ENCODE measurements at places on chromosomes 2 and 18.

DNA sequence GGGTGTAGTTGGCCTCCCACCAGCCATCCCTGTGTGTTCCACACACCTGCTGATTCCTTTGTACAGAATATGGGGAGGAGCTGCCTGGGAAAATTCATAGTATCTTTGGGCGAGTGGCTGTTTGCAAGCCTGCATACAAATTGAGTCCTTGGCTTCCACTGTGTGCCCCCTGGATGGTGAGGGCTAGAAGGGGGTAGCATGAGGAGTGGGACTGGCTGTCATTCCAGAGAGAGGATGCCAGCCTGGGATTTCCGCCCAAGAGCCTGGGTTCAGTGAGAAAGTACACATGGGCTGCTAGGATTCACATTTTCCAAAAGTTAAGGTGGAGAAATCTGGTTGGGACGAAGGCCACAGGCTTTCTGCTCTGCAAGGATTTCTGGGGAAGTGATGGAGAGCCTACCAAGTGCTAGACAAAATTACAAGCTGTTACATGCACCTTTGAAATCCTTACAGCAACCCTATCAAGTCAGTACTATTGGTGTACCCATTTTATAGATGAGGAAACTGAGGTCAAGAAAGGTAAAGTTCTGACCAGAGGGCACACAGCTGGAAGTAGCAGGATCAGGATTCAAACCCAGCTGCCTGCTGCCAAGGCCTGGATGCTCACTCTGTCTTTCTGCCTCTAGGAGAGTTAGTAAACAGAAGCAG lies 606 bp upstream of the TOGARAM2 start:
- no peak for DNase-seq

DNA sequence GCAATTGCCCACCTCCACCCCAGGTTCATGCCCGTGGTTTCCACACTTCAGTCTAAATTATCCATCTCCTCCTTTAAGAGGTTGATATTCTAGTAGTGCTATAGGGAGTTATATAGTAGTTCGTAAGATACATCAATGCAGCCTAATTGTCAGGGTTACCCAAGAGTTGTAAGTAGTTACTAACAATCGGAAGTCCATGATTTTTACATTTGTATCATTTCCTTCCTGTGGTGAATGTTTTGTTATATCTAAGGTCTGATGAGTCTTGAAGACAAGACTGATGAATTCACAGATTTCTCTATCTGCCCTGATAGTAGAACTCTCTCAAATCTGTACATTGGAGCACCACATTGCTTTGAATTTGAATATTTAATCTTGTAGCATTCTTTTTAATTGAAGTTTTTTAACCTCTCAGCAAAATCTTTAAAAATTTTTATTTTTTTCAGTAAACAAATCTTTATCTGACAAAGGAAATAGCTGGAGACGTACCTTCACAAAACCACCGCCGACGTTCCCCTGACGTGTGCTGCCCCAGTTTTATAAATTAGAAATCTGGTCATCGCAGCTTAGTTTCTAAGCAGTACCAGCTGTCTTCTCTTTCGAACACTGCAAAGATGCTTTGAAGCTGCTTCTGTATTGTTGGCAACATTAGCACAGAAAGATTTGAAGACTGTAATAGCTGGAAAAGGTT lies 264.5 kb downstream of the SOCS6 start:
- DNase-seq: no peak

- DNase-seq: no peak
Measured at GRCh38 chr2:125086313-125087184, 1061.5 kb downstream of the CNTNAP5 start.

DNA sequence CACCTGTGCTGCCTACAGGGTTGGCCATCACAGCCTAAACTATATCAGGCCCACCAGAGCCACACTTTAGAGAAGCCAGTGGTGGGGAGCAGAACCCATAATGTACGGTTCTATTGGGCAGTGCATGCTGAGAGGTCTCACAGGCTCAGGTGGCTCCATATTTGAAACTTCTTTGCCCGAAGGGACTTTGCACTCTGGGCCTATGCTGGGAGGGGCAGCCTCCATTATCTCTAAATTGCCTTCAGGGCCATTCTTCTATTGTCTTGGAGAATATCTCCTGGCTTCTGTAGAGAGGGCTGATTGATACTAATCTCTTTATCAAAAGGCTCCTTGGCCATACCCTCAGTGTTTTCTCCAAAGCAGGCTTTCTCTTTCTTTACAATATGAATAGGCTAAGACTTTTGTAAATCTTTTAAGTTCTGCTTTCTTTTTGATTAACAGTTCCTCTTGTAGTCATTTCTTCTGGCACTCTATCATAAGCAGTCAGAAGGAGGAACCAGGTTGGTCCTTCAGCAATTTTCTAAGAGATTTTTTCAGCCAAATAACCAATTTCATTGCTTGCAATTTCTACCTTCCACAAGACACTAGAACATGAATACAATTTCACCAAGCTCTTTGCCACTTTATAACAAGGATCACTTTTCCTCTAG lies 44.5 kb downstream of the RPE start:
- no peak for DNase-seq

DNA sequence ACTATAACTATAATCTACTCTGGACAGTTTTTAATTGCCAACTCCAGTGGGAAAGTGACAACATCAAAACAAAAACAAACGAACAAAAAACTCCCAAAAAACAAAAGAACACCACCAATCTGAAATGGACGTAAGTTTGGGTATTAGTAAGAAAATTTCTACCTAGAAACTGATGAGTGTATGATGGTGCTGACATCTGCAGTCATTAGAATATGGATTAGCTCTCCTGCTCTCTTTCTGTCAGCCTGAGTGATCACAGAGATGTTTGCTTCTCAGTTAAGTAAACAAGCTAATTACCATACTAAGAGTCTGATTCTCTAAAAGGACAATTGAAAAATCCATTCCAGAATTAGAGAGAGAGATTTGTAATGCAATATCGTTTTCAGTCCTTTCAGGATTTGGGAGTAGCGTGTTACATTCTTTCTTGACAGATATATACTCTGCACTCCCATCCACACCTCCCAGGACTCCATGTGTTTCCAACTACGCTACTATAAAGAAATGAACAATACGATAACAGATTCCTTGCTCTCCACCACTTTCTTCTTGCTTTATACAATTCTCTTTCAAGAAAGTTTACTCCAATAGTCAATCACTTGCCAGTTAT lies 1347.4 kb upstream of the PIK3C3 start:
- no peak for DNase-seq

GRCh38 chr2:238895361-238895882 lies 47.5 kb downstream of the TWIST2 start:
- no peak for DNase-seq
